Activated CD8-positive, alpha-beta memory T cell treated with anti-CD3 and anti-CD28 coated beads for 1 hour (primary cell): ENCODE measurements at places on chromosomes 12 and 14.

GRCh38 chr12:11862798-11863197 is 207.9 kb upstream of the BCL2L14 start:
- no peak for DNase-seq

DNA sequence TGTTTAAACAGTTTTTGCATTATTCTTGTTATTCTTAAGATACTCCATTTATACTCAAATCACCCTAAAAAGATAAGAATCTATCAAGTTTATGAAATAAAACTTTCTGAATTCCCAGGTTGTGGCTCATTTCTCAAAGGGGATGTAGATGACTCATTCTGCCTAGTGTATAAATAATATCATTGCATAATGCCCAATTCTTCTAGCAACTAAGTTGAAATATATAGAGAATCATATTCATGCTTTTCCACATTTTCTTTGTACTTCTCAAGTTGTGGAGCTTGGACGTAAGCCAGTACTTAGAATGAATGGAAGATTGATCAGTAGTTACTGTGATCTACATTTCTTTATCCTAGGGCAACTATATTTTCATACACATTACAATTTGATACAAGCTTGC is 201.1 kb downstream of the PPFIA2 start:
- DNase-seq = no peak

DNA sequence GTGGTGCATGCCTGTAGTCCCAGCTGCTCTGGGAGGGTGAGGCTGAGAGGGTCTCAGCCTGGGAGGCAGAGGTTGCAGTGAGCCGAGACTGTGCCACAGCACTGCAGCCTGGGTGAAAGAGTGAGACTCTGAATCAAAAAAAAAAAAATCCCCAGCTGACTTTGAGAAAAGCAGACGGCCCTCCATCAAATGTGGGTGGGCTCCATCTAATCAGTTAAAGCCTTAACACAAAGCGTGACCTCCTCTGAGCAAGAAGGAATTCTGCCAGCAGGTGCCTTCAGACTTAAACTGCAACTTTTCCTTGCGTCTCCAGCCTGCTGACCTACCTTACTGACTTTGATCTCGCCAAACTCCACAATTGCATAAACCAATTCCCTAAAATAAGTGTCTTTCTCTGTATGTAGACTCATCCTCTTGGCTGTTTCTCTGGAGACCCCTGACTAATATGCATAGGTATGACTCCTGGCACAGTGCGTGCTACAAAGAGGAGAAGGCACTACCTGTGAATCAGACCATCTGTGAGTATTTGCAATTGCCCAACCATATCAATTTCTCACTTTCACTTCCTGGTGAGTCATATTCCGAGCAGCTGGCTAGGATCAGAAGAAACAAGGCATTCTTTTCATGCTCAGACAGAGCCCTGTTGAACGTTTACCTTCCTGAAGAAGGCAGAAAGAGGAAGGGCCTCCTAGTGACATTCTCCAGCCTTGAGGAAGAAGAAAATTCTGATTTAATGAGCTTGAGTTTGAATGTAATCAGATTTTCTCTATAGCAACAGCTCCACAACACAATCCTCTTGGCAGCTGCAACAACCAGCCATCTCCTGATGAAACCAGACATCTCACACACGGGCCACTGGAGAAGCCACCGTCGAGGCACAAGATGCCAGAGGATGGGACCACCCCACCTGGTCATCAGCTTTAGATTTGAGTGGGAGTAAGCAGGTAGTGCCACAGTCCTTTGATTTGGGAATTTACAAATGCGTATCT is 54.3 kb downstream of the CLMN start:
- no peak for DNase-seq

DNA sequence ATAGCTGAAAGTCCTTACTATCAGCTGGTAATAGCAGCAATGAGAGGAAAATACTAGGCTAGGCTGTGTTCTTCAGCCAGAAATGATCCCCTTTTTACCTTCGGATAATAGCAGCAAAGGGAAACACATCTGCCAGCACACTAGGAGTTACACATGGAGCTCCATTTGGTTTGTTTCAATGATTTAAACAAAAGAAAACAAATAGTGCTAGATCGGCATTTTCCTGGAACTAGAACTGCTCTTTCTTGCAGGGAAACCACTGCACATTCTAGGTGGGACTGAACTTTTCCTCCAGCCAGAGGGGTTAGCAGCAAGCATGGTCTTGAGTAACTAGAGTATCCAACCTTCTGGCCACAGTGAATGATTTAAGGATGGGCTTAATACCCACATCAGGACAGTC is 117.6 kb downstream of the PDE6H start:
- DNase-seq = no peak

GRCh38 chr12:87439990-87440827 is 589.0 kb downstream of the C12orf50 start:
- no peak for DNase-seq

DNA sequence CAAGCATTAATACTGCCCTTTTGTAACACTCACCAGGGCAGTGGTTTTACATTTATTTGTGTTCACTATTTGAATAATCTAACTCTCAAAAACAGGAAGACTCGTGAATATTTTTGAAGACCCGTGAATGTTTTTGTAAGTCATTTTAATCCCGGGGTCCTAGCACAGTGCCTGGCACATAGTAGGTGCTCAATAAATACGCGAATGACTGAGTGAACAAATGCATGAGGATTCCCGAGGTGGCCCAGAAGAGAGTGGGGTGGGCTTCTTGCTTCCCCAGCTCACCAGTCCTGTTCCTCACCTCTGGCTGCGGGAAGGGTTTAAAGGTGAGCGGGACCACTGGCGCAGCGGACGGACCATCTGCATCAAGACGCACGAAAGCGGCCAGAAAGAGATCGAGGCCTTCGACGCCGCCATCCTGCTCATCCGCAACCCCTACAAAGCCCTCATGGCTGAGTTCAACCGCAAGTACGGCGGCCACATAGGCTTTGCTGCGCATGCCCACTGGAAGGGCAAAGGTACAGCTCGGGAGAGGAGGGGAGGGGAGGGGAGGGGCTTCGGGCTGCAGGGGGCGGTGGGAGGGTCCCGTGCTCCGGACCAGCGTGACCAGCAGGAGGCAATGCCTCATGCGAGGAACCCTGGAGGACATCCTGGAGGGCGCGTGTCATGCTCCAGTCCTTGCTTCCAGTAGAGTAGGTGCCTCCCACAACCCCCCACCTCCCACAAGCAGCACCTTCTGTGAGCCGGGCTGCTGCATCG is 98.9 kb downstream of the CMKLR1 start:
- DNase-seq = no peak

- no peak for DNase-seq
Measured at GRCh38 chr14:89501381-89501780, 84.3 kb upstream of the FOXN3 start.

GRCh38 chr12:100163416-100164152 is 20.9 kb upstream of the BLTP3B start:
- peak; percentile 56 for DNase-seq

- no peak for DNase-seq
Measured at GRCh38 chr12:5718680-5719079, 226.4 kb downstream of the ANO2 start.

GRCh38 chr12:108605000-108605689 is 7.3 kb upstream of the TMEM119 start:
- DNase-seq = no peak

GRCh38 chr12:76864791-76865400 is 13.9 kb downstream of the CSRP2 start:
- DNase-seq = no peak

DNA sequence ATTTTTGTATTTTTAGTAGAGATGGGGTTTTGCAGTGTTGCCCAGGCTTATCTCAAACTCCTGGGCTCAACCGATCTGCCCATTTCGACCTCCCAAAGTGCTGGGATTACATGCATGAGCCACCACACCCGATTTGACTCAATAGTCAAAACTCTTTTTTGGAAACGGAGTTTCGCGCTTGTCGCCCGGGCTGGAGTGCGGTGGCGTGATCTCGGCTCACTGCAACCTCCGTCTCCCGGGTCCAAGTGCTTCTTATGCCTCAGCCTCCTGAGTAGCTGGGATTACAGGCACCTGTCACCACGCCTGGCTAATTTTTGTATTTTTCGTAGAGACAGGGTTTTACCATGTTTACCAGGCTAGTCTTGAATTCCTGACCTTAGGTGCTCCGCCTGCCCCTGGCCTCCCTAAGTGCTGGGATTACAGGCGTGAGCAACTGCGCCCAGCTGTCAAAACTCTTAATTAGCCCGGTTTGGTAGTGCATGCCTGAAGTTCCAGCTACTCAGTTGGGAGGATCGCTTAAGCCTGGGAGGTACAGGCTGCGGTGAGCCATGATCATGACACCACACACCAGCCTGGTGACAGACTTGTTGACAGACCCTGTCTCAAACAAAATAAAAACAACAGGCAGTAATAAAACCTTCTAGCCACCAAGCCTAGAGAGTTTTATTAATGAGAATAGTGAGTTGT is 12.4 kb downstream of the MED21 start:
- DNase-seq = no peak

GRCh38 chr14:93965287-93965821 is 11.0 kb downstream of the ASB2 start:
- no peak for DNase-seq

GRCh38 chr12:103846415-103846814 is 5.4 kb upstream of the NT5DC3 start:
- DNase-seq = no peak

GRCh38 chr12:113208041-113208934 is 13.0 kb upstream of the TPCN1 start:
- no peak for DNase-seq

DNA sequence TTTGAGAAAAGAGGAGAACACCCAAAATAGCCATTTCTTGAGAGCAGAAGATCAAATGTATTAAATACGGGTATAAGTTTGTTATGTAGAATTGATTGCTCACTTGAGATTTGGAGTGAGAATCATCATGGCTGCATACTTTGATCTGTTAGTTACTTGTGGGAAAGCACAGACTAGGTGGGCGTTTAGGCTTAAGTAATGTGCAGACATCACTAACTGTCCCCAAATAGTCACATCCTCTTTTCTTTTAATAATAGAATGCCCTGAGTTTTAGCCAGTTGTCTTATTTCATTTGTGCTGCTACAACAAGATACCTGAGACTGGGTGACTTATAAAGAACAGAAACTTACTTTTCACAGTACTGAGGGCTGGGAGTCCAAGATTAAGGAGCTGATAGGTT is 14.3 kb upstream of the GTF2A1 start:
- DNase-seq = no peak

- DNase-seq = no peak
Measured at GRCh38 chr14:43369710-43370564, 1137.1 kb downstream of the FSCB start.

DNA sequence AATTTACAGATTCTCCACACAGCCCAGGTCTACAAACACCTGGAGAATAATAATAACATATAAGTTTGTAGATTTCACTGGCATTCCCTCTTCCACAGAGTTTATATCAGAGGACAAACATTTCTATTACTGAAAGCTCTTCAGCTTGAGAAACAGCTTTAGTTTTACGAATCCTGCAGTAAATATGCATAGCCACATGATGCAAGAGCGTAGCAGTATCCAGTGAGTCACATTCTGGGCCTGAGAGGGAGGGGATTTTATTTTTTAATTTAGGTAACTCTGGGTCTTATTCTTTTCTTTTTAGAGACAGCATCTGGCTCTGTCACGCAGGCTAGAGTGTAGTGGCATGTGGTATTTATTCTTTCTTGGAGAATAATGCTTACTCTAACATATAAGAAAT is 1002.8 kb downstream of the TRHDE start:
- DNase-seq = no peak

DNA sequence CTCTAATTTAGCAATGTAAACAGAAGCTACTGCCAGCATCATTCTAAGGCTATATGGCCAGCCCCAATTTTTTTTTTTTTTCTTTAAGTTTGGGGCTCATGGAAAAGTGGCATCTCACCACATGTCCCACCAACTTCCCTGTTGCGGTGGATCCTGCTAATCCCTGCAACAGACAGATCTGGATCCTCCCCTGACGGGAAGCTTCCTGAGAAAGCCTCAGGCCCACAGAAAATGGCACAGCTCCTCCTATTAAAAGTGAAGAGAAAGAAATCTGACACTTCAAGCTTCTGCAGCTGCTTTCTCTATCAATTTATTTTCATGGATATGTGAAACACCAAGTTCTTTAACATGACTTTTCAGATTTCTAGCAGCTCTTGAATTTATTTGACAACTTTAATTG is 433.8 kb upstream of the DCN start:
- DNase-seq = no peak

DNA sequence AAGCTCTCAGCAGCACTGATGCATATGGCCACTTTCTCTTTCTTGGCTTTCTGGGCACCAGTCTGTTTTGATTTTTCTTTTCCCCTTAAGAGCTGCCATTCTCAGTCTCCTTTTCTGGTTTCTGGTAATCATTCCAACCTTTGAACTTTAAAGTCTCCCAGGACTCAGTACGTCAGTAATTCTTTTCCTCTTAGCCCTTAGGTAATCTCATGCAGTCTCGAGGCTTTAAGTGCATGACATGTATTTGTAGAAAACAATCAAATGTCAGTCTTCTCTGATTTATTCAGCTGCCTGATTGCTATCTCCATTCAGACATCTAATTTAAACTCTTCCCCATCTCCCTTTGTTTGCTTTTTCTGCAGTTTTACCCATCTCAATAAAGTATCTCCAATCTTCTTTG is 139.1 kb upstream of the PDZRN4 start:
- no peak for DNase-seq

DNA sequence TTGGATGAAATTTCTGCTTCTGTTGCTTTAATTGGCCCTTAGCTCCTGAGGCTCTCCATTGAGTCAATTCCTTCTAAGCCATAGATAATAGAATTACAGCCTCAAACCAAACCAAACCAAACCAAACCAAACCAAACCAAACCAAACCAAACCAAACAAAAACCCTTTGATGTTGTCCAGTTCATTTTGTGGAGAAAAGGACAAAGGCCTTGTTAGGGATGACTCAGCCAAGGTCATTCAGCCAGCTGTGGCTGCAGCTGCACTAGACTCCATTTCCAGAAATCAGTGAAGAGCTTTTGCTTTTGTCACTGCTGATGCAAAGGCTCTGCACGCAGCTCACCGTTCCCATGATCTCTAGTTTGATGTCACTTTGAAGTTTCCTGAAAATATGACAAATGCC is 82.2 kb upstream of the RMST start:
- no peak for DNase-seq

DNA sequence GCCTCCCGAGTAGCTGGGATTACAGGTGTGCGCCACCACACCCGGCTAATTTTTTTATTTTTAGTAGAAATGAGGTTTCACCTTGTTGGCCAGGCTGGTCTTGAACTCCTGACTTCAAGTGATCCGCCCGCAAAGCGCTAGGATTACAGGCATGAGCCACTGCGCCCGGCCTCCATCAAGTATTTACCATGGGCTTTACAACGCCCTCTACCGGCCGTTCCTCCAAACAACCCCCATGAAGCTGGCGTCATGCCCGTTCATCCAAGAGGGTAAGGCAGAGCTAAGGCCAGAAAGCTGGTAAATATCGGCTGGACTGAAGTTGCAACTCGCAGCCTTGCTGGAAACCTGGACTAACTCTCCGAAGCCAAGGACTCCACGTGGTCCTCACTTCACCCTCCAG is 41.6 kb downstream of the RNF34 start:
- no peak for DNase-seq

DNA sequence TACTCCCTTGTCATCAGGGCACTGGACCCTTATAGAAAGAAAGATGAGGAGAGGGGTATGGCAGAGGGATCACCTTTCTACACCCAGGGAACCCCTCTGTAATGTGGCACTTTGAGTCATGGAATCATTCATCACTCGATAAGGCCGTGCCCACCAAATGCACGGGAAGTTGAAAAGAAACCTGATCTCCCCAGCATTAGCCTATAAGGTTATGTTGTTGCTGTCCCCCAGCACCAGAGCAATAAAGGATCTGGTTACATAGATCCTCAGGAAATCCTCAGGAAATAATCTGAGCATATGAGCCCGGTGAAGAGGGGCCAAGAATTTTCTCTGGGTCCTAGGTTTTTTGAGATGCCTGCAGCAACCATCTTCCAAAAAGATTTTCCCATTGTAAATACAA is 148.8 kb upstream of the CRY1 start:
- no peak for DNase-seq
